ENCODE measurements at places on chromosomes 4 and X. TPM values are rescaled to one million over a fixed set of nuclear protein-coding genes. Genes with fewer than 3 reads are reported as not detected.

DCTD gene
- total RNA-seq = 110 TPM

SSX4 gene
- not detected for total RNA-seq

HSD17B13 gene
- under 0.01 TPM for total RNA-seq

NR3C2 gene
- 0.88 TPM for total RNA-seq

MAOB gene
- 0.72 TPM for total RNA-seq

THOC2 gene
- total RNA-seq = 79.3 TPM

DNA sequence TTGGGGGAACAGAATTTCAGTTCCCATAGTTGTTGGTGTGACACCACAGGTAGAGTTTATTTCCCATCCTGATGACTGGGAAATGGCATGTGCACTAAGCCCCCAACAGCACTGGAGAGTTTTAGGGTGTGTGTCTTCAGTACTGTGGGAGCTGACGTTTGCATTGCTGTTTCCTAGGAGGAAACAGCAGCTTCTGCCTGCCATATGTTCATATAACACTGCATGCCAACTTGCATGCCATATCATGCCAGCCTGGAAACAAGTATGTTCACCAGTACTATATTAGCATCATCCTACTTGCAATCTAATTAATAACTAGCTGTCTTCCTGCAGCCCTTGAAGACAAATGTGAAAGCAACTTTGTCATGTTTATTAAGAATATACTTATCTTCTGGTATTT lies 58.2 kb downstream of the NAA11 start:
- no peak for DNase-seq

- DNase-seq = no peak
Measured at GRCh38 chrX:131917588-131917987, 105.5 kb upstream of the STK26 start.

DNA sequence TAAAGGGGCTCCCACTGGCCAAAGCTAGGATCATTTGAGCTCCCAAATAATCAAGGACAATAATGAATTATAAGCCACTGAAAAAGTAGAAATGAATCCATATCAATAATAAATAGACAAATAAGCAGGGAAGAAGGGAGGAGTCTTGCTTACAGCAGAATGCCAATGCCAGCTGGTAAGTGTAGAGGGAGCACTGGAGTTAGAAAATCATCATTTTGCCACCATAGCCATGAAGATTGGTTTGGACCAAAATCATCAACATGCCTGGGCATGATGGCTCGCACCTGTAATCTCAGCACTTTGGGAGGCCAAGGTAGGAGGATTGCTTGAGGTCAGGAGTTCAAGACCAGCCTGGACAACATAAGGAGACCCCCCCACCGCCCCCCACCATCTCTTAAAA lies 20.4 kb upstream of the SH3KBP1 start:
- no peak for DNase-seq

- DNase-seq = peak; percentile 62
Measured at GRCh38 chr4:6742989-6743388, 27.0 kb downstream of the BLOC1S4 start.

GRCh38 chr4:129095811-129096454 lies at the start of gene C4orf33:
C4orf33 (plus strand) TSS chr4:129096152; CDS start chr4:129102611, 6,459 bp downstream.
- peak; percentile 84 for DNase-seq

- DNase-seq = no peak
Measured at GRCh38 chr4:187171706-187172339, 448.2 kb upstream of the FAT1 start.

DNA sequence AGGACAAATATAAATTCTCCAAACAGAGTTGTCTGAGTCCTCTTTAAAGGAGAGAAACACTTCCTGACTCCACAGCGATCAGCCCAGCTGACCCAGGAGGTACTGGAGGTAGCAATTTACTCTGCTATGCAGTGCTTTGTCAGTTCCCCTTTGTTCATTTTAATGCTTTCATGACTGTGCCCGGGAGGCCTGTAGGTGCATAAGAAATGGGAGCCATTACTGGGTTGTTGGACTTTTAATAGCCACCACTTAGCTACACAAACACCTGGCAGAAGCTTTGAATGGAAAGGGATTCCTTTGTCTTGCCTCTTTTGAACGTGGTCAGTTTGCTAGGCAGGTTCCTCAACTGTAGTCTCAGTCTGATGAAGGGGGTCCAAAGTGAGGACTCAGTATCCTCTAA lies 59.0 kb upstream of the AFF2 start:
- DNase-seq = no peak

DNA sequence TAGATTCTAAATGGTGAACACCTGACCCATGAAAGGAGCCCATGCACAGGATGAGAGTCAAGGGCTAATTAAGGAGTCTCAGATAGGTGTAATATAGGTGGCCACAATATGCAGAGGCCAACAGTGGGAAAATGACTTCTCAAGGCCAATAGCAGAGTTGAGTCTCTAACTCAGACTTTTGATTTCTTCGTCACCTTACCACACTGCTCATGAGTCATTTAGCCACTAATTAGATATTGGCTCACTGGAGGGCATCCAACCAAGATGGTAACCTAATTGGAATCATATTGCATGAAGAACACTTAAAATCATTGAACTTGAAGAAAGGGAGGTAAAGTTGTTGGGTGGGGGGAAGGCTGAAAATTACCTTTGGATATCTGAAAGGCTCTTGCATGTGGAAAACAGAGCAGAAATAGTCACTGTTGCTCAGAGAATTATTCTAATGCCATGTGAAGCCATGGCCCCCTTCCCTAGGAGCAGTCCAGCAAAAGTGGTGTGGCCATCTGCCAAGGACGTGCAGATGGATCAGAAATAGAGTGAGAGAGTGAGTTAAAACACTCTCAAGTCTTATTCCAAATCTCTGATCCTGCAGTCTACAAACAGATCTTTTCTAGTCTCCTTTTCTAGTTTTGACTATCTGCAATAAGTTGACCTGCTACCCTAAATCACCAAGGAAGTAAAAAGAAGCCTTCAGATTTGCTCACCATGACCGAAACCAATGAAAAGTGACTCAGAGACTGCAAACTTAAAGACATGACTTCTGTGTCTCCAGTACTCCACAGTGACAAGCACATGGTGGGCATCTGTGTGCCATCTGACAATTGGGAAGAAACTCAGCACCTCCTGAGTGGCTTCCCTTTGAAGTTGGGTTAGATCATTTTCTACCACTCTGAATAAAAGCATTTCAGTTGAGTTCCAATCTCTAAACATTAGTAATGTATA lies 93.9 kb upstream of the C1QTNF7 start:
- no peak for DNase-seq

GRCh38 chr4:82797405-82798111 lies 1.0 kb downstream of the SCD5 start:
- DNase-seq = peak; percentile 83

- DNase-seq = peak; percentile 73
Measured at GRCh38 chrX:72130762-72131250, 909 bp downstream of the RTL5 start.

DNA sequence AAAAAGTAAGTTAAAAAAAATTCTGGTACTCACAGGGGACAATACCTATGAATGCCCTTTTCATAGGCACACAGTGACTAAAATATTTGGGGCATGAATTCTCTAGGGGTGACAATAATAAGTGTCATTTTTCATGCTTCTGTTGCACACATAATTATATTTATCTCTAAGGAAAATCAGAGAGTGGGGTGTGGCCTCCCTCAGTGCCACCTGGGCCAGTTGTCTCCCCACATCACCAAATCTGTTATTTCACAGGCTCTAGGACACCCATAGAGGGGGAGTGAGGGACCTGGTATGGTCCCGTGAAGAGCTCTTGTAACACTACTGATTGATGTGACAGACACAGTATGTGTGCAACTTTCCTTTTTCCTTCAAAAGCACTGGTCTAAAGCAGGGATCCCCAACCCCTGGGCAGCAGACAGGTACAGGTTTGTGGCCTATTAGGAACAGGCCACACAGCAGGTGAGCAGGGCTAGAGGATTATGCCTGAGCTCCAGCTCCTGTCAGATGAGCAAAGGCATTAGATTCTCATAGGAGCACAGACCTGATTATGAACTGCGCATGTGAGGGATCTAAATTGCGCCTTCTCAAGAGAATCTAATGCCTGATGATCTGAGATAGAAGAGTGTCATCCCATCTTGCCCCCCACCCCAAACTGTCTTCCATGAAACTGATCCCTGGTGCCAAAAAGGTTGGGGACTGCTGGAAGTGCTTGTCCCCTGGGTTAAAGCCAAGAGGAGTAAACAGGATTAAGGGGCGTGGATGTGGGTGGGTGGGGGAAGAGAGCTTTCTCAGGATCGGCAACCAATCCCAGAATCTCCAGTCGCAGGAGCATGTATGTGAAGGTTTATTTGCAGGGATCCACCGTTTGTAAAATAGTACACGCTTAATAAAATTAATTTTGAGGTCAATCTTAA lies 856 bp downstream of the SLC9B1 start:
- DNase-seq = no peak

DNA sequence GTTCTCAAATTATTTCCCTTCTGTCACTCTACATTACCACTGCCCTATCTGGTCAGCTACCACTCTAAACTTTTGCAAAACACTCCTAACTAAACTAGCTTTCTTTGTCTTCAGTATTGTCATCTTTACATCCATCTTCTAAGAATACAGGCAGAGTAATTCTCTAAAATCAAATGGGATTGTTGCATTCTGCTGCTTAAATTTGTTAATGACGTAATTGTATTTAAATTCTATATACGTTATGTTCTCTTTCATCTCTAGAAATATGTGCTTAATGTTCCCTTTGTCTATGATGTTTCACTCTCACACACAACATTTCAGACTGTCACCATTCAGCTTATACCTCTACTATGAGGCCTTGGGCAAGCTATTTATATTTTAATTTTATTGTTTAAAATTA lies 1041.1 kb upstream of the POU3F4 start:
- DNase-seq = no peak

- no peak for DNase-seq
Measured at GRCh38 chr4:139965789-139966188, 188.2 kb downstream of the MAML3 start.

GRCh38 chr4:28636971-28637370 lies 1776.3 kb downstream of the STIM2 start:
- DNase-seq = no peak

DNA sequence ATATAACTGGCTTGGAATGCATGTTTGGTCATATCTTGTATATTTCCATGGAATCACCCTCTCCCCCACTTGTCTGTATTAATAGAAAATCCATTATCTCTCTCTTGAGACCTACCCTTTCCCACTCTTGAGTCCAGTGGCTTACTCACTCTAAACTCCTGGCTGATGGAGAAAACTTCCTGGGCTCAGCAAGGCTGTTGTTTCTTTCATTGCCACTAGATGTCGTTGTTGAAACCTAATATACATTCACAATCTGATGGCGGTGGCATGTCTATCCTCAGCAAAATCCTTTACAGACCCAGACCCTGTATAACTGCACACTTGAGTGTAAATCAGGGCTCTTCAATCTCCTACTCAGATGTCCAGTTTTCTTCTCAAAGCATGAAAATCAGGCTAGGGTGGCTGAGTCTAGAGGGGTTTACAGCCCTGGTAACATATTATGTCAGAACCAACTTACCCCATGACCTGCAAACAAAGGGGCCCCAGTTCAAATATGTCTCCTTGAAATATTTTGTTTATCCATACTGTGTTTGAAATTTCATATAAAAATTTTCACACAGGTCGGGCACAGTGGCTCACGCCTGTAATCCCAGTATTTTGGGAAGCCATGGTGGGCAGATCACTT lies 70.0 kb upstream of the FAM241A start:
- DNase-seq = peak; percentile 68

GRCh38 chr4:10730019-10730418 lies 45.5 kb upstream of the CLNK start:
- DNase-seq = no peak

DNA sequence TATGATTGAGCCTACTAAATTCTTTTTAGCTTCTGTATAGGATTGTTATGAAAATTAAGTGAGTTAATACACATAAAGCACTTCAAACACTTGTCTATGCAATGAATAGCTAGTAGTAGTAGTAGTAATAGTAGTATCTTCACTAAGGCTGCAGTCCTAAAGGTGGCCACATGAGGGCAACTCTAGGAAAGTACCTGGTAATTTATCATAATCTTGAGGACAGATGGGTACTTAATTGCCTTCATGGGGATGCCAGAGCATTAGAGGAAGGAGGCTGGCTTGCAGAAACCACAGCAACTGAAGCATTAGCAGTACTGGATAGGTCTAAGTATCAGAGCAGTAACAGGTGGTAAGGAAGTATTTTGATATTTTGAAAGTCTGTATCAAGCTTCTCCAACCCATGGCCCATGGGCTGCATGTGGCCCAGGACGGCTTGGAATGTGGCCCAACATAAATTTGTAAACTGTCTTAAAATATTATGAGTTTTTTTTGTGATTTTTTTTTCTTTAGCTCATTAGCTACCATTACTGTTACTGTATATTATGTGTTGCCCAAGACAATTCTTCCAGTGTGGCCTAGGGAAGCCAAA lies 17.3 kb downstream of the NIPAL1 start:
- no peak for DNase-seq

DNA sequence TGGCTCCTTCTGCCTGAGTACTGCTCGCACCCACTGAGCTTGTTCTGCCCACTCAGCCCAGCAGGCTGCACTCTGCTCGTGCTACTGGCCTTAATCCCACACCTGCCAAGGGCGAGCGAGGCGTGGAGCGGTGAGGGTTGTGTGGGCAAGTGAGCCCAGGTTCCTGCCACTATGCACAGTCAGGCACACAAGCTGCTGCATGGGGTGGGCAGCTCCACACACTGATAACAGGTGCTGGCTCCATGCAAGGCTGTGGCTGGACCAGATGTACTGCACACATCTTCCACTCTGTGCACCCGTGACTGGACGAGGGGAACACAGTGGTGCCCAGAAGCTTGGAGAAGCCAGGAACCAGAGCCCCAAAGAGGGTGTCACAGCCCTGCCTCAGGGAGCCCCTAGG lies 184.3 kb upstream of the NUDT6 start:
- no peak for DNase-seq

DNA sequence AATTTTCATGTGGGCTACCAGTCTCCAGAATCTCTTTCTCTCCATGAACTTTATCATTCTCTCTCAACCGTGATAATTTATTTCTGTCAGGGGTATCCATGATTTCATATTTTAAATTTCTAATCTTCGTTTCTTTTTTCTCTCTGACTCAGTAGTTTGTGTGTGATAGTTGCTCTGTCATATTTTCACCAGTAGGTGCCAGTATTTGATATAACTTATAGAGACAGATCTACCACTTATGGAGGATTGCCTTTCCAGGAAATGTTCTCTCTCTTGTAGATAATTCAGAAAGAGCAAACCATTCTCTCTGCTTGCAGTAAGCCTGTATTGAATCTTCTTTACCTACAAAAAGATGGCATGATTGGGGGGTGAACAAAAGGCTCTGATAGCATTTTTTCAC lies 79.3 kb upstream of the DYNLT3 start:
- DNase-seq = no peak

DNA sequence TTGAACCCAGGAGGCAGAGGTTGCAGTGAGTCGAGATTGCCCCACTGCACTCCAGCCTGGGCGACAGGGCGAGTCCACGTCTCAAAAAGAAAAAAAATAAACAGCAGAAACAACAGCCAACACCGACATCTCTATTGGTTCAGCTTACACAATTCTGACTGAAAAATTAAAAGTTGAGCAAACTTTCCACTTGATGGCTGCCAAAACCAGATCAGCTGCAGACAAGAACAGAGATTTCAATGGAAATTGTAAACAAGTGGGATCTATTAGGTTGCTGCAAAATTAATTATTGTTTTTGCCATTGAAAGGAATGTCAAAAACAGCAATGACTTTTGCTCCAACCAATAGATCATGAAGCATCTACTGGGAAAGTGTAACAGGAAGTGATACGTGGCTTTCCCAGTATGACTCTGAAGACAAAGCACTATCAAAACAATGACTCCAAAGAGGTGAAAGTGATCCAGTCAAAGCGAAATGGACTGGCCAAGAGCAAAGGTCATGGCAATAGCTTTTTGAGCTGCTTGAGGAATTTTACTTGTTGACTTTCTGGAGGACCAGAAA lies 26.3 kb downstream of the UPF3B start:
- no peak for DNase-seq
